ENCODE measurements at places on chromosomes 7 and 10. TPM values are rescaled to one million over a fixed set of nuclear protein-coding genes. Genes with fewer than 3 reads are reported as not detected.

Gene GPRIN2
- not detected for total RNA-seq

Gene CFTR
- 0.87 TPM for total RNA-seq

Gene WEE2
- not detected for total RNA-seq

Gene CYP3A4
- total RNA-seq, result not detected

Gene OR2A1
- total RNA-seq, result not detected

Gene PON1
- not detected for total RNA-seq

Gene ARHGEF35
- total RNA-seq, result 0.87 TPM

Gene CABCOCO1
- not detected for total RNA-seq

Gene LRRC4
- total RNA-seq, result 2.4 TPM

Gene CRYGN
- not detected for total RNA-seq

Gene CRPPA
- 7.1 TPM for total RNA-seq

Gene CDH23
- total RNA-seq, result 4.8 TPM

Gene COPG2
- total RNA-seq, result 17.9 TPM

Gene ITIH2
- total RNA-seq, result not detected

Gene NYAP1
- total RNA-seq, result 0.54 TPM

Gene RTKN2
- not detected for total RNA-seq

Gene CALN1
- total RNA-seq, result not detected

Gene CTTNBP2
- total RNA-seq, result 1.5 TPM

Gene ANKRD7
- 0.70 TPM for total RNA-seq

Gene POLR2J3
- 8.3 TPM for total RNA-seq

Gene RAB19
- not detected for total RNA-seq

Gene GRM3
- not detected for total RNA-seq

Gene FAM131B
- total RNA-seq, result 0.73 TPM

Data from Right ventricle myocardium inferior (tissue), 1 donor.